T follicular helper cell (primary cell): ENCODE measurements at places on chromosomes 1 and 21.

- no peak for DNase-seq
Observed at GRCh38 chr1:89907727-89908212, 86.9 kb downstream of the LRRC8D start.

GRCh38 chr1:15177710-15178166 lies 24.2 kb downstream of the TMEM51 start:
- DNase-seq: no peak

DNA sequence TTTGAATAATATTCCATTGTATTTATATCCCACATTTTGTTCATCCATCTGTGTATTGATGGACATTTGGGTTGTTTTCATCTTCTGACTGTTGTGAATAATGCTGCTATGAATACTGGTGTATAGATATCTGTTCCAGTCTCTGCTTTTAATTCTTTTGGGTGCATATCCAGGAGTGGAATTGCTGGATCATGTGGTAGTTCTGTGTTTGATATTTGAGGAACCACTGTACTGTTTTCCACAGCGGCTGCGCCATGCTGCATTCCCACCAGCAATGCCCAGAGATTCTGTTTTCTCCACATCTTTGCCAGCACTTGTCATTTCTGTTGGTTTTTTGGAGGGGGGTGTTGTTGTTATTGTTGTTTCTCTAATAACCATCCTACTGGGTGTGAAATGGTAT lies 131.6 kb upstream of the KIF26B start:
- DNase-seq: no peak

DNA sequence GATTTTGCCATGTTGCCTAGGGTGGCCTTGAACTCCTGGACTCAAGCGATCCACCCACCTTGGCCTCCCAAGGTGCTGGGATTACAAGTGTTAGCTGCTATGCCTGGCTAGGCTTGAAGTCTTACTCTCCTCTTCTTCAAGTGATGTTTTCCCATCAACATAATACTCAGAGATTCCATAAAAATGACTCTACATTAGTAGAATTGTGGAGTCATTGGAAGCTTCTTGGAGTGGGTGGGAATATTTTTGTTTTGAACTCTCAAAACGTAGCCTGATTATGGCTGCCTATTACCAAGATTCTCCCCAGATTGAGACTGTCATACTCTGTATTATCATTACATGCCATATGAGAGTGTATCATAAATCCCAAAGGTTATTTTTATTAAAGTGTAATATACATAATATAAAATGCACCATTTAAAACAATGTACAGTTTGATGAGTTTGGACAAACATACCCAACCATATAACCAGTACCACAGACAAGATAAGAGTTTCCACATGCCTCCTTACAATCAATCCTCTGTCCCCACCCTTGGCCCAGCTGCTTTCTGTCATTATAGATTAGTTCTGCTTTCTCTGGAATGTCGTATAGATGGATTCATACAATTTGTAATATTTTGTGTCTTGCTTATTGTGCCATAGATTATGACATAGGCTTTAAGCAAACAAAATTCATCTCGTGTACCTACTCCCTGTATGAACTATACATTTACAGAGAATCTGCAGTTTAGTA lies 8.0 kb upstream of the DNM3 start:
- no peak for DNase-seq

DNA sequence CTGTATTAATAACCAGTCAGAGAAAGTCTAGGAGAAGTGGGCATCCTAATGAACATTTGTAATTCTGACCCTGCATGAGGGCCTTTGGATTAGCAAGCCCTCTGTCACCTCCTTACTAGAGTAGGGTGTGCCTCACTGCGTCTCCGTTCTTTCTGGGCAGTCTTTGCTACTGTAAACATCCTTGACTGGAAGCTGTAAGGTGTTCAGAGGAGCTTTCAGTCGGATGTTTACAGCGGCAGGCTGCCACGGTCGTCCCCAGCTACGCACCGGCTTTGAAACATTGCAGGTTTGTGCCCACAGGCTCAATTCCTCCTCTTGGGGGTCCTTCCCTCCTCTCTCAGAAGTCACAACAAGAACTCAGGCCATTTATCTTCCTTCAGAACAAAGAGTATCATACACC lies 29.4 kb upstream of the KCNQ4 start:
- DNase-seq: no peak

GRCh38 chr1:56311766-56312165 lies 267.6 kb downstream of the PLPP3 start:
- DNase-seq: no peak

DNA sequence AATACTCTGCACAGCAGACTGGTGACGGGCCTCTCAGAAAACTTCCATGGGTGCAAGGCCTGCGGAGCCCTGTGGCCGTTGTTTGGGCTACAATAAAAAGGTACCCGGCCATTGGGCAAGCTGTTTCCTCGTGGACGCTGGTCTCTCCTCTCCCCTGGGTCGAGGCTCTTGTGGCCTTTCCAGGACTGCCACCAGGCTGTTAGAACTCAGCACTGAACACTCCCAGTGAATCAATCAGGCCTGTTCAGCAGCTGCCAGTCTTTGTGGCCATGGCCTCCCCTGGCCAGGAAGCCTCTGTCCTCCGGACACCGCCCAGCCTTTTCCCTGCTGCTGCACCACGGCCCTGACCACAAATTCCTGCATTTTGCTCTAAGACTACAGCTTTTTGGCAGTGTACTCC lies 33.0 kb upstream of the ACTRT2 start:
- no peak for DNase-seq

GRCh38 chr1:6986281-6986680 lies 201.0 kb downstream of the CAMTA1 start:
- DNase-seq: no peak

DNA sequence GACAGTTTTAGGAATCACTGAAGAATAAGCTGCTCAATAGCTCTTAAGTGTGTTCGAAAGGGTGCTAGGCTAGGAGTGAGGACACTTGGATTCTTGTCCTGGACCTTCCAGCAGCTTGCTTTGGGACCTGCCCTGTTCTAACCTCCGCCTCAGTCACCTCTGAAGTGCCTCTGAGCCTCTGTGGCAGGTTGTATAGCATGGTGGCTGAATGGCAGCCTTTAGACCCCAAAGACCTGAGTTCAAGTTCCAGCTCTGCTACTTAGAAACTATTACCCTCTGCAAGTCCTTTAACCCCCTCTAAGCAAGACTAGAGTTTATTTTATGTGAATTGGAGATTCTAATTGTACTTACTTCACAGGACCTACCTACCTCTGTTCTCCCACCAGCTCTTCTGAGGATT lies 81.5 kb downstream of the RRAGC start:
- no peak for DNase-seq

DNA sequence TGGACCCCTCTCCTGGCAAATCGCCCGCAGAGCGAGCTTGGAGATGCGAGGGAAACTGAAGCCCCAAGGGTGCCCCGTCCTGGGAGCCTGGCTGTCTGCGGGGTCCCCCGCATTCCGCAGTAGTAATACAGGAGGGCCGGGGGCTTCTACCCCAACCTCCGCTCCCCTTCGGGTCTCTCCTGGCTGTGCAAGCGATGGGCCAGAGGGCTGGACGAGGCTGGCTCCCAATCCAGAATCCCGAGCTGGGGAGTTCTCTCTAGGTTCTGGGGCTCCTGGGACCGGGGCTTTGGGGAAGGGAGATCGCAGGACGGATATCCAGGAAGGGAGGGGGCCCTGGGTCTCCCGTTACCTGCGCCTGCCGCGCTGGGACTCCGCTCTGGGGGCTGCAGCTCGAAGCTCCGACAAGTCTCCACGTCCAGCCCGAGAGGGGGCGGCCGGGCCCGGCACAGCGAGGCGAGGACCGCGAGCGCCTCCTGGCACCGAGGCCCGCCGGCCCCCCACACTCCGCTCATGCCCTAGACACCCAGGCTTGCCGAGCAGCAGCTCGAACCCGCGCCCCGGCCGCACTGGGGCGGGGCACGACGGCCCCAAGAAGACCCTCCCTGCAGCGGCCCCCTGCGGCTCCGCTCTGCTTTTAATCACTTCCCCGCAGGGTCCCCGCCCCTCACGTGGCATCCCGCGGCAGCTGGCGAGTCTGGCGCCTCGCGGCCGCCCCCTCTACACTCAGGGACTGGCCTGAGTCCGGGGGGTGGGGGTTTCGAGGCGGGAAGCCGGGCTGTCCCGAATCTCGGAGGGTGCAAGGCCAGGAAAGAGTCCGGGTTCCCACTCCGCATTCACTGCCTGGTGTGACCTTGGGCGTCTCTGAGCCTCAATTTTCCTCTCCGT lies at the start of gene SYT6:
SYT6 (minus strand) TSS at position 609 of the 885 bp plus-strand sequence; CDS start at position 512, 97 bp downstream.
- DNase-seq: no peak

DNA sequence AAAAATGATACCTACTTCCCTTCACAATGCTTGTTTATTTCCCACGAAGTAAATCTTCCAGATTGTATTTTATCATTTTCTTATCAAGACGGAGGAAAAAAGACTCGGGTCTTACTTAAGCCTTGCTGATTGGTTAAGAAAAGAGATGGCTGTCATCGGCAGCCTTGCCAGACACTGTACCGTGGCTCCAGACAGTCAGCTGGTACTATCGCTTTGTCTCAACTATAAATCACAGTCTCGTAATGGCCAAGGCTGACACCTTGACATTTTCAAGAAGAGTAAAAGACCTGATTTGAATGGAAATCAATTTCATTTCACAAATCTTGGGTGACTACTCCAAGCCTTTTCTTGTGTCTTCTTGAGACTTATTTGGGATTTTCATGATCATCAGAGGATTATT lies 868.0 kb downstream of the USP25 start:
- DNase-seq: no peak

DNA sequence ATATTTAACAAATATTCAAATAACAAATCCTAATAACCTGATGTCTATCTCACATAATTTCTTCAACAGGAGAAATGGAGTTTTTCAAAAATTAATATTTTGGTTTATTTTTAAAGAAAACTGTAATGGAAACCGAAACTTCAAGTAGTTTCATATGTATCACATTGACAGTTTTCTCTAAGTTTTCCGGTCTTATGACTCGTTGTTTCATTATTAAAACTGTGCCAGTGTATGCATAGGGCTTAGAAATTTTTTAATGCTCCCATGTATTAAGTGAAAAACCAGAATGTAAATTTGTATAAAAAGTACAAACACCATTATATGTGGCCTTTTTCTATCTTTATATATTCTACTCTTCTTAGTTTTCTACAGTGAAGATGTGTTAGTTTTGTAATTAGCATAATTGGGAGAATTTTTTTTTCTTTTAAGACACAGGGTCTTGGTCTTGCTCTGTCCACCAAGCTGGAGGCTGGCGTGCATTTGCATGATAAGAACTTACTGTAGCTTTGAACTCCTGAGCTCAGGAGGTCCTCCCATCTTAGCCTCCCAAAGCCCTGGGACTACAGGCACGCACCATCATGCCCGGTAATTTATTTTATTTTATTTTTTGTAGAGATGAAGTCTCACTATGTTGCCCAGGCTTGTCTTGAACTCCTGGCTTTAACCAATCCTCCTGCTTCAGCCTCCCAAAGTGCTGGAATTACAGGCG lies 43.9 kb upstream of the SAMSN1 start:
- no peak for DNase-seq

- DNase-seq: no peak
Observed at GRCh38 chr1:84117868-84118267, 26.2 kb upstream of the PRKACB start.

- DNase-seq: no peak
Observed at GRCh38 chr1:54754045-54754444, 10.3 kb downstream of the PARS2 start.

- DNase-seq: no peak
Observed at GRCh38 chr1:71014178-71014579, 33.4 kb downstream of the PTGER3 start.

DNA sequence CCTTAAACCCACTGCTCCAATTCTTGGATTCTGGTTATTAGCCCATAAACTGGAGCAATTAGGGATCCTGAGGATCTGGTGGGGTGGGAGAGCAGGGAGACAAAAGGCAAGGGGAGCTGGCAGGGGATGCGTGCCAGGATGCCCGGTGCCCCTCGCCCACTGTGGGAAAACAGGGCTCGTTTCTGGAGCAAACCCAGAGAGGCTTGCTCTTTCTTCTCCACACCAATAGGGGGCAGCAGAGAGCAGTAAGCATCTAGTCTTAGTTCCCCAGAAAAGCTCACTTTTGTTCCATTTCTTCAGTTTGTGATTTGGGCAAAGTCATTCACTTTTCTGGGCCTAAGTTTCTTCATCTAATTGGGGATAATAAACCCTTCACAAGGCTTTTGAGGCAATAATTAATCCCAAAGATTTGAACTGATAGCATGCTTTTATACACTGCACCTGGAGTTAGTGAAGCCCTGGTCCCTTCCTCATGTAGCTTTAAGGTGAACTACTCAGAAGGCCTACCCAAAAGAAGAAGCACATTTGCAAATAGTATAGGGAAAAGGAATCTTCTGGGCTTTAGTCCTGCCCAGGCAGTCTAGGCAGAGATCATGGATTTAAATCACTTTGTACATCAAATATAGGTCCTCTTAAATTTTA lies 160.6 kb upstream of the USP24 start:
- DNase-seq: no peak

DNA sequence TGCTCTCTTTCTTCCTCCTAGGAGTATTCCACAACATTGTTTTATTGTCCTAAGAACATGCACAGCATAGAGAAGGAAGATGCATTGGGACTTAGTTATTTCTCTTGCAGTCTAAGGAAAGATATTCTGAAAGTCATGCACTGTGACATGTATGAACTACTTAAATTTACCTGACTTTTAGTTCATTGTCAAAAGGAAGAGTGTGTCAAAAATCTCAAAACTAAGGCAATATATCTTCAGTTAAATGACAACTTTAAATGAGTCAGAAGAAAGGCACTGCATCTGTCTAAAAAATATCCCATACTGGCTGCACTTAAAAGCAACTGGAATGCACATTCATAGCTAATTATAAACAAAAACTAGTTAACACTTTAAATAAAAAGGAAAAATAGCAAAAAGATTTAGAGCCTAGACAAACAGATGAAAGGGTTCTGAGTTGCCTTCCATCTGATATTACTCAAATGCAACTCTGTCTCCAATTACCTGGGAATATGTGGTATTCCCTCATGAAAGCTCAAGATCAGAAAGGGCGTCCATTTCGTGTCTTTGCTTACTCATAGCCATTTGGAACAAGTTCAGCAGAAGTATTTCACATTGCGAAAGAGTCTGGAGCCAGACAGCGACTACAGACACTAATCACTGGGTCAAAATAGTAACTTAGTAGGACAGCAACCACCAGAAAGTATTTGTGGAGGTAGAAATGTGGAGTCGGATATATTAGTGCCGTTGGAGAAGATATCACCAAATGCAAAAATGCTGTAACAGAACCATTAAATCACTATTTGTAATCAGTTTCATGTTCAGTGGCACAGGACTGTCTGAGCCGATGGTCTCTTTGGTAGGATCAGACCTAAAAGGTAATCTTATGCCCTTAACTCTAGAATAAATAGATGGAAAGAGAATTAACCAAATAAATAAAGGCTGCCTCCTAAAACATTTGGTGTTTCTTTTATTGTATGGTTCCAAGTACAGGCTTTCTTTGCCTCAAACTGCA lies 225.7 kb downstream of the GREM2 start:
- DNase-seq: no peak

GRCh38 chr1:18004278-18004677 lies 103.3 kb upstream of the IGSF21 start:
- no peak for DNase-seq
